Chondrocyte (in vitro differentiated cells): ENCODE measurements at places on chromosomes 12 and 14.

DNA sequence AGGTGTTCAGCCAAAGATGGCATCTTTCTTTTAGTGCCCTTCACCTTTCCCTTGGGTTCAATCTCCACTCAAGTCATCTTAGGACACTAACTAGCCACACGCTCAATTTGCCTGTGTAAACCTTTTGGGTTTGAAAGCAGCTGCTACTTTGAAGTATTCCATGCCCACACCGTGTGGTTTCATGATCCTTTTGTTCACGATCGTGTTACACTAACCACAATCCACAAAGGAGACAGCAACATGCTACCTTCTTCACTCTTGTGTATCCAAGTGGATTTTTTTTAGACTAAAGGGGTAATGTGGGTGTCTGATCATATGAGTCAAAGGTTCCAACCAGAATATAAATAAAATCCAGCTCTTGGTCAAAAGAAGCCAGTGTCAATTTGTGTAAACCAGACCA is 122.7 kb upstream of the FAR2 start:
- H3K27ac ChIP-seq: no peak overlapping the region
- no peaks in the 10 kb centered on the region for H3K4me1 ChIP-seq
- H3K4me3 ChIP-seq: no peak overlapping the region
- no peak for DNase-seq

- H3K27me3 ChIP-seq: no peaks in the 10 kb centered on the region
- H3K4me1 ChIP-seq: no peaks in the 10 kb centered on the region
- H3K36me3 ChIP-seq: no peaks in the 10 kb centered on the region
These were observed 470.9 kb upstream of the STXBP6 start for GRCh38 chr14:25520821-25521220.

DNA sequence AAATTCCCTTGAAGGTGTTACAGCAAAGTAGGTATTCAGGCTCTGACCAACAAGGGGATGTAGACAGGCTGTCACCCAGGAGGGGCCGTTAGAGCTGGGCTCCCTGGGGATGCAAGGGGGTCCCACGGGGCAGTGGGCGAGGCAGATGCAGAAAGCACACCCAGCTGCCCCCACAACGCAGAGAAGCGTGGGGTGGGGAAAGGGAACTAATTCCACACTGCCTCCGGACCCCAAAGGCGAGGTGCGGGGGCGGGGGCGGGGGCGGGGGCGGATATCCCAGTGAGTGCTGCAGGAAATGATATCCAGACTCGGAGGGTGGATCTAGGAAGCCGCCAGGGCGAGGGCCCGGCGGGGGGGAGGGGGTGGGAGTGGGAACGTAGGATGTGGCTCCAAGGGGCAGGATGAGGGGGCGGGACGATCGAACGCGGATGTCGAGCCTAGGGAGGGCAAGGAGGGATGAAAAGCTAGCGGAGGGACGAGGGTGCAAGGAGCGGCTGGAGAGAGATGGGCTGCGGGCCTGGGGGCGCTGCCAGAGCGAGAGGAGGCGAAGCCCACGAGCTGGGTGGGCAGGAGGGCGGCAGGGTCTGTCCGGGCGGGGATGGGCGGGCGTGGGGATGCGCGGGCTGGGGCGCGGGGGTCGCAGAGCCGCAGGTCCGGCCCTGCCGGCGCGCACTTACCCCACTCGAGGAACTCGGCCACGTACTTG is 874 bp downstream of the CDC42BPB start:
- no peak for DNase-seq
- peak overlapping the region; percentile 94 for H3K27ac ChIP-seq
- peaks cover 2% of the 10 kb centered on the region for H3K36me3 ChIP-seq
- peaks cover 41% of the 10 kb centered on the region for H3K4me1 ChIP-seq
- peak overlapping the region; percentile 84 for H3K4me3 ChIP-seq

- no peaks in the 10 kb centered on the region for H3K36me3 ChIP-seq
- no peak overlapping the region for H3K4me3 ChIP-seq
- H3K27ac ChIP-seq: no peak overlapping the region
- peaks cover 4% of the 10 kb centered on the region for H3K4me1 ChIP-seq
These were observed 139.3 kb downstream of the ADGRD1 start for GRCh38 chr12:131092901-131093603.

DNA sequence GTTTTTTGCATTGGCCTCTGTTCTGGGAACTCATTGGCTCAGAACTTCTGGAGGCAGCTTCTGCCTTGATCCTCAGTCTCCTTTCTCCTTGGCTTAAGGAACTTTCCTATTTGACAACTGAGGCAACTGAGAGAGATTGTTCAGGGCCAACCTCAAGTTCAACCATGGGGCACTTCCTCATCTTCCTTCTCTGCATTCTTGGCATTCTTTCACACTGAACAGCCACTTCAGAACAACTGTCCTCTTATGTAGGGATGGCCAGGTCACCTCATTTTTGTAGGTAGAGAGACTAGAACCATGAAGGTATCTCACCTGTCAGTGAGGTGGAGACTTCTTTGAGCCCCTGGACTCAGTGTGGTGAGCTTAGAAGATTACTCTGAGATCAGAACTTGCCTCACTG is 63.0 kb upstream of the NRXN3 start:
- H3K4me3 ChIP-seq: no peak overlapping the region
- H3K4me1 ChIP-seq: no peaks in the 10 kb centered on the region
- H3K36me3 ChIP-seq: no peaks in the 10 kb centered on the region
- H3K27ac ChIP-seq: no peak overlapping the region
- no peak for DNase-seq

GRCh38 chr12:2268471-2269286 is 215.9 kb downstream of the CACNA1C start:
- no peaks in the 10 kb centered on the region for H3K27me3 ChIP-seq
- H3K27ac ChIP-seq: peak overlapping the region; percentile 96
- H3K36me3 ChIP-seq: no peaks in the 10 kb centered on the region
- peak overlapping the region; percentile 13 for H3K4me3 ChIP-seq
- DNase-seq: no peak

DNA sequence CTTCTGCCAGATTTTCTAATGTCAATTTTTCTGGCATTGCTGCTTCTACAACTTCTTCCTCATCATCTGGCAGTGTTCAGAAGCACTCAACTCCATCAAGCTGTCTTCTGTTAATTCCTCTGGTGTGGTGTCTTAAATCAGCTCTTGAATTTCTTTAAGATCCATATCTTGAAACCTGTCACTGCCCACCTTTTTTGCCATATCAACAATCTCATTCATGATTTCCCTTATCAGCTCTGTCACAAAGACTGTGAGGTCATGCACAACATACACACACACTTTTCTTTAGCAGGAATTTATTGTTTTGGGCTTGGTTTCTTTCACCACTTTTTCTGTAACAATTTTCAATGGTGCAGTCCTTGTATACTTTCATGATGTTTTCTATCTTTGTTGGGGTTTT is 7.2 kb downstream of the THAP2 start:
- no peak overlapping the region for H3K4me3 ChIP-seq
- no peaks in the 10 kb centered on the region for H3K4me1 ChIP-seq
- no peaks in the 10 kb centered on the region for H3K27me3 ChIP-seq

DNA sequence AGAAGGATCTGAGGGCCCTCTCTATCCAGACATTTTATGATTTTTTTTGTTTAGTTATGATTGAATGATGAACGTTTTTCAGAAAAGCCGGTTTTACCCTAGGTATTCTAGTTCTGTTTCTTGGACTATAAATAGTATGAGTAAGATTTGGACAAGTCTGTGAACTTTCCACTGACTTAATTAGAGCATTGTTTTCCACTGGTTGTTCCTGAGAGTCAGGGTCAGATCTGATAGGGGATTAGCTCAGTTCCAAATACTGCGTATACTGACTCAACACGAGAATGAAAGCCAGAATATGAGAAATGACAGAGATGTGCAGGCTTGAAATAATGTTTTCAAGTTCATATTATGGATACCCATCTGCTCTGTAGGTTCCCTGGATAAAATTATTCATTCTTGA is 361.6 kb downstream of the AEBP2 start:
- H3K4me1 ChIP-seq: peaks cover 36% of the 10 kb centered on the region
- no peaks in the 10 kb centered on the region for H3K36me3 ChIP-seq
- H3K4me3 ChIP-seq: no peak overlapping the region
- no peaks in the 10 kb centered on the region for H3K27me3 ChIP-seq

DNA sequence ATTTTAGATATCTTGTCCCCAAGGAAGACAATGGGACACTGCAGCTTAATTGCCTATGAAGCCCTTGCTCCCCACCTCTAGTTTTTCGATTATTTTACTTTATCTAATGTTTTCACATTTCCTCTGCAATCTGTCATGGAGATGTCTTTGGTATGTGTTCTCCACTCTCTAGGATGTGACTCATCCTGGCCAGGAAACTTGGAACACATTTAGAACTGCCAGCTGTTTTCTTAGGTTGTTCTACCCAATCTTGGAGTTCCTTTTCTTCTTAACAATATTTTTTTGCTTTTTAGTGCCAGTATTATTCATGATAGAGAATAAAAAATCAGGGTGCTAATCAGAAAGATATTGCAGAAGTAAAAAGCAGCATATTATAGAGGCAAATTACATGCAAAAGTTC is 101.7 kb upstream of the CLEC14A start:
- H3K4me1 ChIP-seq: peaks cover 7% of the 10 kb centered on the region
- H3K4me3 ChIP-seq: no peak overlapping the region
- no peak for DNase-seq
- no peaks in the 10 kb centered on the region for H3K36me3 ChIP-seq
- no peak overlapping the region for H3K27ac ChIP-seq

GRCh38 chr12:88493636-88494035 is 86.6 kb downstream of the KITLG start:
- H3K27me3 ChIP-seq: no peaks in the 10 kb centered on the region
- H3K36me3 ChIP-seq: no peaks in the 10 kb centered on the region
- peaks cover 24% of the 10 kb centered on the region for H3K4me1 ChIP-seq
- no peak for DNase-seq
- H3K27ac ChIP-seq: no peak overlapping the region
- no peak overlapping the region for H3K4me3 ChIP-seq

DNA sequence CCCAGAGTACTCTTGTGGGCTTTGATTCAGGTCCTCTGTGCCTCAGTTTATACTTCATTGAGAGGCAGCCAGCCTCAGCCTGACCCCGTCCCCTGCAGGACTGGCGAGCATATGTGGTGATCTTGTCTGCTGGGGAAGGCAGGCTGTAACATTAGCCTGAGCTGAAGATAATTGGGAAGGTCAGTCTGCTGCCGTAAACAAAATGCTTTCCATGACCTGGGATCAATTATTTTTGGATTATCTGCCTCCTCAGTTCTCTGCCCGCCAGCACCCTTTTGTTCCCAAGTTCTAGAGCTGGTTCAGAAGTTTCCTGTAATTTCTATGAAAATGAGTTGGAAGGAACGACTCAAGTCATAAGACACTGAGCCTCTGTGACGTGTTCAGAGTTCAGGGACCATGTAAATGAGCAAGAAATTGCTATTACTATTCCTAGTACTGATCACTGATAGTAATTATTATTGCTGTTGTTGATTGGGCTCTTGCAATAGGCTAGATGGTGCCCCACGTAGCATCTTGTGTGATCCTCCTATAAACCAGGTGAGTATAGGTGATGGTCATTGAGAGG is 4.5 kb downstream of the ORAI1 start:
- no peak overlapping the region for H3K4me3 ChIP-seq
- H3K27ac ChIP-seq: no peak overlapping the region
- no peak for DNase-seq
- H3K4me1 ChIP-seq: peaks cover 18% of the 10 kb centered on the region
- H3K36me3 ChIP-seq: no peaks in the 10 kb centered on the region
- H3K27me3 ChIP-seq: no peaks in the 10 kb centered on the region

GRCh38 chr12:70875628-70876027 is 44.9 kb downstream of the PTPRR start:
- no peak for DNase-seq
- no peaks in the 10 kb centered on the region for H3K4me1 ChIP-seq
- no peaks in the 10 kb centered on the region for H3K27me3 ChIP-seq
- H3K27ac ChIP-seq: no peak overlapping the region

GRCh38 chr12:49231878-49232655 is 32.8 kb upstream of the TUBA1C start:
- peak overlapping the region; percentile 93 for H3K27ac ChIP-seq
- no peaks in the 10 kb centered on the region for H3K27me3 ChIP-seq
- H3K4me3 ChIP-seq: no peak overlapping the region
- H3K36me3 ChIP-seq: no peaks in the 10 kb centered on the region
- DNase-seq: no peak

DNA sequence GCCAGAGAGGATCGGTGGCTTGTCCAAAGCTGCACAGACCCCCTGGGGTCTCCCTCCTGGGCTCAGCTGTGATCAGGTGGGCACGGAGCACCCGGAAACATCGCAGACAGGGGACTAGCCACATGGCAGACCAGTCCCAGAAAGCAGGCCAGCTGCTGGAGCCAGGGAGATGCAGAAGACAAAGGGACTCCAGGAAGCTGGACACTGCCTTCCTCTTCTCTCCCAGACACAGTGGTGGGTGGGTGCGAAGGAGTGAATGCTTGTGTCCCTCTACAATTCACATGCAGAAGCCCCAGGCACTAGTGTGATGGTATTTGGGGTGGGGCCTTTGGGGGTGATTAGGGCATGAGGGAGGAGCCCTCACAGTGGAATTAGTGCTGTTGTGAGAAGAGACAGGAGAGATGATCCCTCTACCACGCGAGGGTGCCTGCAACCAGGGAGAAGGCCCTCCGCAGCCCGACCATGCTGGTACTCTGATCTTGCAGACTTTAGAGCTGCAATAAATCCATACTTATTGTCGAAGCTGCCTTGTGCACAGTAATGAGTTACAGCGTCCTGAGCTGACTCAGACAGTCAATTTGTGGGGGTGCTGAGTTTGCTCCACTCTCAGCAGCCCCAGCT is 95.2 kb downstream of the CALM1 start:
- H3K27ac ChIP-seq: no peak overlapping the region
- no peak overlapping the region for H3K4me3 ChIP-seq
- no peaks in the 10 kb centered on the region for H3K36me3 ChIP-seq
- H3K27me3 ChIP-seq: no peaks in the 10 kb centered on the region

- no peaks in the 10 kb centered on the region for H3K36me3 ChIP-seq
- H3K4me3 ChIP-seq: no peak overlapping the region
- H3K27ac ChIP-seq: peak overlapping the region; percentile 39
- DNase-seq: no peak
These were observed 10.1 kb downstream of the MYRFL start for GRCh38 chr12:69835081-69835480.

DNA sequence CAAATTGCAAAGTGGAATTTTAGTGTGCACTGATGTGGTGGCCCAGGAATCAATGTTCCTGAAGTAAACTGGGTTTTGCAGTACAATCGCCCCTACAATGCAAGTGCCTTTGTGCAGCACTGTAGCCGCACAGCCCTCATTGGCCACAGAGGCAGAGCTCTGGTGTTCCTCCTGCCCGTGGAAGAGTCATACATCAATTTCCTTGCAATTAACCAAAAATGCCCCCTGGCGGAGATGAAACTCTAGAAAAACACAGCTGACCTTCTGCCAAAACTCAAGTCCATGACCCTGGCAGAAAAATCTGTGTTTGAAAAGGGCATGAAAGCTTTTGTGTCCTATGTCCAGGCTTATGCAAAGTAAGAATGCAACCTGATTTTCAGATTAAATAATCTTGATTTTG is 117.9 kb upstream of the PRB2 start:
- no peak overlapping the region for H3K27ac ChIP-seq
- H3K36me3 ChIP-seq: peaks cover 5% of the 10 kb centered on the region
- H3K27me3 ChIP-seq: peaks cover 3% of the 10 kb centered on the region
- H3K4me3 ChIP-seq: no peak overlapping the region

DNA sequence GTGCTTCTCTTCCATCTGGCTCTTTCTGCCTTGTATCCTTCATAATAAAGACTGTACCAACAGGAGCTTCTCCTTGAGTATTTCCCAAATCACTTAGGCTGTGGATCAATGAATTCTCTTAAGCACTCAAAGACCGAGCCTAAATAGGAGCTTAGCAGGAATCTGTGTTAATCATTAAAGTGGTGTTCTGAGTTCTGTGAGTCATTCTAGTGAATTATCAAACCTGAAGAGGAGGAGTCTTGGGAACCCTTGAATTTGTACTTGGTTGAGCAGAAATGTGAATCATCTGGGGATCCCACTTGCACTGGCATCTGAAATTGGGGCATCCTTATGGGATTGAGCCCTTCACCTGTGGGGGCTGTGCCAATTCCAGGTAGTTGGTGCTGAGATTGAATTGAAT is 946.2 kb downstream of the BCL11B start:
- H3K36me3 ChIP-seq: no peaks in the 10 kb centered on the region
- H3K4me3 ChIP-seq: no peak overlapping the region
- no peaks in the 10 kb centered on the region for H3K27me3 ChIP-seq
- H3K4me1 ChIP-seq: no peaks in the 10 kb centered on the region
- DNase-seq: no peak
